ENCODE measurements at places on chromosomes 12 and 14.

DNA sequence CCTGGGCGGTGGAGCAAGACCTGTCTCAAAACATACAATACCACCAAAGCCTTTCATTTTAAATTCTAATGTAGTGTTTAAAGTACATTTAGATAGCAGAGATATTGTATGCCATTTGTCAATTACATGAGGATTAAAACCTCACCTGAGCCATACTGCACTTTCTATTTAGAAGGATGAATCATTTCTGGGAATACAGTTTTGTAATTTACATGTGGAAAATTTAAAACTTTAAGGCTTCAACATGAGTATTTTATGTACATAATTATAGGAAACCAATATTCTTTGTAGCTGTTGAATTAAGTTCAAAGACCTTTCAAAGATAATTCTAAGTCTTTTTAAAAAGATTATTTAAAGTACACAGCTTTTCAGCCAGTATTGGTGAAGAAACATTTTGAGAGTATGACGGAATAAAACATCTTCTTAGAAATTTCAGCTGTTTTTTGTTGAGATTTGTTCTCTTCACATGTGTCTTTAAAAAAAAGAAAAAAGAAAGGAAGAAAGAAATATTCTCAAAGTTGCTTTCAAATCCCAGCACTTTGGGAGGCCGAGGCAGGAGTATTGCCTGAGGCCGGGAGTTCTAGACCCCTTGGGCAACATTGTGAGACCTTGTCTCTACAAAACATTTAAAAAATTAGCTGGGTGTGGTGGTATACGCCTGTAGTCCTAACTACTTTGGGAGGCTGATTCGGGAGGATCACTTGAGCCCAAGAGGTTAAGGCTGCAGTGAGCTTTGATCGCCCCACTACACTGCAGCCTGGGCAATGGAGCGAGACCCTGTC lies 34.5 kb upstream of the CCT2 start:
- DNase-seq, result no peak

GRCh38 chr12:10186299-10186698 lies 7.5 kb downstream of the TMEM52B start:
- no peak for DNase-seq

GRCh38 chr14:60179431-60179869 lies 14.3 kb upstream of the DHRS7 start:
- no peak for DNase-seq

GRCh38 chr12:71746974-71747611 lies 7.6 kb upstream of the RAB21 start:
- peak; percentile 22 for DNase-seq

GRCh38 chr12:75937486-75937885 lies 94.1 kb downstream of the PHLDA1 start:
- DNase-seq, result no peak

- no peak for DNase-seq
Observed at GRCh38 chr12:106084759-106085158, 54.0 kb downstream of the NUAK1 start.

GRCh38 chr12:21984375-21984774 lies 43.1 kb upstream of the ABCC9 start:
- no peak for DNase-seq

DNA sequence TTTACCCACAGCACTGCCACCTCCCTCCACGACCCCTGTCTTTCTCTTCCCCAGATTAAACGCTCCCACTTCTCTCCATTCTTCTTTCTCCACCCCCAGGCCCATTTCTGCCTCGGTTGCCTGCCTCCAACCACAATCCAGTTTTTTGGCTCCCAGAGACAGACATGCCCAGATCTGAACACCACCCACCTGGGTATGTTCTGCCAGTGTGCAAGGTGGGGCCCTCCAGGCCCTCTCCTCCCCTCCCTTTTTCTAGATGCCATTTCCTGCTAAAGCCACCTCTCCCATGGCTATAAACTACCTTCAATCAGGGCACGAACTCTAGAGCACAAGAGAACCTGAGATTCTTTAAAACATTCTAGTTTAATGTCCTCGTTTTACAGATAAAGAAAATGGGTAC lies 63.3 kb downstream of the IRF2BPL start:
- DNase-seq, result no peak

- no peak for DNase-seq
Observed at GRCh38 chr14:103116636-103117035, 6.6 kb upstream of the TNFAIP2 start.

DNA sequence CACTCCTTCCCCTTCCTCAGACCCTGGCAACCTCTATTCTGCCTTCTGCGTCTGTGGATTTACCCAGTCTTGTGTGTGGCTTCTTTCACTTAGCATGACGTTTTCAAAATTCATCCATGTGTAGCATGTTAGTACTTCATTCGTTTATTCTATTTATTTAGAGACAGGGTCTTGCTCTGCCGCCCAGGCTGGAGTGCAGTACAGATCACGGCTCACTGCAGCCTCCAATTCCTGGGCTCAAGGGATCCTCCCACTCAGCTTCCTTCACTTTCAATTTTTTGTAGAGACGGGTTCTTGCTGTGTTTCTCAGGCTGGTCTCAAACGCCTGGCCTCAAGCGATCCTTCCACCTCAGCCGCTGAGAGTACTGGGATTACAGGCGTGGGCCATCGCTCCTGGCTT lies 37.0 kb downstream of the B4GALNT3 start:
- no peak for DNase-seq

GRCh38 chr12:26809611-26810285 lies 23.2 kb downstream of the ITPR2 start:
- DNase-seq, result no peak

DNA sequence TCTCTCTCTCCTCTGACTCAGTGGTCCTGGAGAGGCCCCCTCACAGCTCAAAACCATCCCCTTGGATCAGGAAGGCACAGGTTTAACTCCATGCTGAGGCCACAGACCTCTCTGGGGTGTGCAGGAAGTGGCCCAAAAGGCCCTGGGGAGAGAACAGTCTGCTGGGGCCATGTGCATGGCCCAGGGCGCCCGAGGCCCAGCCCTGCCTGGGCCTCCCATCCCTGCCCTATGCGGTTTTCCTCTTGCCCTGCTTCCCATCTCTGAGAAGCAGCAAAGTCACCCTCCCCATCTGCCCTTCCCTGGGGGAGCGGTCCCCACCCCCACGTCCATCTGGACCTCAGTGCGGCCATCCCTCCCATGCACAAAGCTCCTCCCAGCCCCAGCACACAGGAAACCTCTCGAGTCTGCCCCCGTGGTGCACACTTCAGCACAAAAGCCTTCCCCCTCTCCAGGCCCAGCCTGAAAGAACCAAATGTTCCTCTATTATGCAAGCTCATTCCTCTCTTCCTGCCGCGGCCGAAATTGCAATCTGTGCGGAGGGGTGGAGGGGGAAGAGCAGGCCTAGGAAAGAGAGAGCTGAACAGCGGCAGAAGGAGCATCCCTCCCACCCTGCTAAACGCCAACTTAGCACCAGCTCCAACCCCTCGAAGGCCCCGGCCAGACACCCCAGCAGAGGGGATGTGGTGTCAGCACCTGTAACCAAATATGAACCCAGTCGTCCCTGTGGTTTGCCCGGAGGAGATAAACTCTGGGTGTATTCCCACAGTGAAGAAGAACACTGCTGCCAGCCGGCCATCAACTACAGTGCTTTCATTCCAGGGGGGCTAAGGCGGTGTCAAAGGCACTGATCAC lies 108.5 kb downstream of the SCARB1 start:
- DNase-seq, result no peak

DNA sequence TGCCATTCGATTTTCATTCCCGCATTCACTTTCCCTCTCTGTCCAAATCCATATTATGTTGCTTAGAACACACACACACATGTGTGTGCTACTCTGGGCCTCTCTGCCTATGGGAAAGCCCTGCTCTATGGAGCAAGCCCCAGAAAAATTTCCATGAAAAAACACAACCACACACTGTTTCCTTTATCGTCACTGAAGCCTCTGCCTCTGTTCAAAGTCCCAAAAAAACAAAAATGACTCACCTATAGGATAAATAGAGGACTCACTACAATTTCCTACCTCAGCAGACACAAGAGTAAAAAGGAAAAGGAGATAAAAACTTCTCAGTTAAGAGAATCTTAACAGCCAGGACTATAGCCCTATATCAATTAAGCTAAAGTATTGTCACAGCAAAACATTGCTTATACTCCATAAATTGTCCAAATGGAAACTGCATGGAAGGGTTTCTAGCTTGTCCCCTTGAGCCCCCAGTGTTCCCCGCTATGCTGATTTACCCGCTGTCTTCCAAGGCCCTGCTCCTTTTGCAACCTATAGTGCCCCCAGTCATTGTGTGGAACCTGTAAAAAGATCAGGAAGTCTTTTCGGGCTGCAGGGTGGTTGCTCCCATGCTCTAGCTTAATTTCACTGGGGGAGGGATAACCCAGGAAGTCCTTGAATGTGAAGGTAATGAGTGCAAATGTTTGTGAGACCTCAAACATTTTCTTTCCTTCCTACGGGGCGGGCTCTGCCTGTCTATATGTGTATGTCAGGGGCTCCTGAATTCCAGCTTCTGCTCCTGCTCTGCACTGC lies 11.1 kb upstream of the PIP4K2C start:
- DNase-seq, result no peak

GRCh38 chr12:9669534-9669933 lies at the start of gene CLEC2D:
CLEC2D (plus strand) TSS chr12:9669713; CDS start chr12:9669735, 22 bp downstream.
- DNase-seq, result no peak

GRCh38 chr12:75564852-75565251 lies 53.4 kb upstream of the KRR1 start:
- DNase-seq, result no peak

DNA sequence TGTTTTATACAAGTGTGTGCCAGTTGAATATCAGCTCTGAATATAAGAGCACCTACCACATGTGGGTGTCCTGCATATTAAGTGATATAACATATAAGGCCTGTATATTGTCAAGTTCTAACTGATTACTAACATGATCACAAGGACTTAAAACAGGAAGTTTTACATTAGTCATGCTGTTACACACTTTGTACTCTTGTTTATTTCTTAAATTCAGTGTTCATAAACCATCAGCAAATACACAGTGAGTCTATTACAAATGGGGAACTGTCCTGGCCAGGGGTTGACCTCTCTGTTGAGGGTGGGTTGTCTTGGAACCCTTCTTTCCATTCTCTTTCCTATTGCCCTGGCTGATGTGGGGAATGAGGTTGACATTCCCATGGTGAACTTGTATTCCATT lies 19.1 kb downstream of the HELB start:
- no peak for DNase-seq

- no peak for DNase-seq
Observed at GRCh38 chr12:93419388-93420034, 22.2 kb downstream of the UBE2N start.

GRCh38 chr12:15677228-15677627 lies 112.0 kb downstream of the EPS8 start:
- no peak for DNase-seq

- DNase-seq, result no peak
Observed at GRCh38 chr12:85805654-85806053, 30.6 kb downstream of the RASSF9 start.

DNA sequence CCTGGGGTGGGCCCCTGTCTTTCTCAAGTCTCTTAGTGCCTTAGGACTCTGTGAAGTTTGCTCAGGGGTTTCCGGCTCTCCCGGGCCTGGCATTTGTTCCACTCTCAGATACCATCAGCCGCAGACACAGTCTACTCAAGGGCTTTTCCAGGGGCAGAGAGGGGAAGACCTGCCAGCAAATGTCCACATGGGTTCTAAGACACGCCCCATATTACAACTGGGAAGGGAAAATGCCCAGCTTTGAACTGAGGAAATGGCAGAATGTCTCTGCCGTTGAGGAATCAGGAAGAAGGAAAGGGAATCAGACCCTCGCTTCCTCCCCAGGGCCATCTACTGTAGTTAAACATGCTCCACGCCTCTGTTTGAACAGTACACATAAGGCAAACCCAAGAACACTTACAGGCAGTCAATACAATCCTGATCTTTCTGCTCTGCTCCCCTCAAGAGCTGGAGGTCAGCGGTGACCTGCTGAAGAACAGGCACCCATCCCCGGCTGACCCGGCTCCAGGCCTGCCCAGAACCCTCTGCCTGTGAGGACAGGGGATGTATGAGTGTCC lies 7.9 kb downstream of the CCDC85C start:
- DNase-seq, result no peak

DNA sequence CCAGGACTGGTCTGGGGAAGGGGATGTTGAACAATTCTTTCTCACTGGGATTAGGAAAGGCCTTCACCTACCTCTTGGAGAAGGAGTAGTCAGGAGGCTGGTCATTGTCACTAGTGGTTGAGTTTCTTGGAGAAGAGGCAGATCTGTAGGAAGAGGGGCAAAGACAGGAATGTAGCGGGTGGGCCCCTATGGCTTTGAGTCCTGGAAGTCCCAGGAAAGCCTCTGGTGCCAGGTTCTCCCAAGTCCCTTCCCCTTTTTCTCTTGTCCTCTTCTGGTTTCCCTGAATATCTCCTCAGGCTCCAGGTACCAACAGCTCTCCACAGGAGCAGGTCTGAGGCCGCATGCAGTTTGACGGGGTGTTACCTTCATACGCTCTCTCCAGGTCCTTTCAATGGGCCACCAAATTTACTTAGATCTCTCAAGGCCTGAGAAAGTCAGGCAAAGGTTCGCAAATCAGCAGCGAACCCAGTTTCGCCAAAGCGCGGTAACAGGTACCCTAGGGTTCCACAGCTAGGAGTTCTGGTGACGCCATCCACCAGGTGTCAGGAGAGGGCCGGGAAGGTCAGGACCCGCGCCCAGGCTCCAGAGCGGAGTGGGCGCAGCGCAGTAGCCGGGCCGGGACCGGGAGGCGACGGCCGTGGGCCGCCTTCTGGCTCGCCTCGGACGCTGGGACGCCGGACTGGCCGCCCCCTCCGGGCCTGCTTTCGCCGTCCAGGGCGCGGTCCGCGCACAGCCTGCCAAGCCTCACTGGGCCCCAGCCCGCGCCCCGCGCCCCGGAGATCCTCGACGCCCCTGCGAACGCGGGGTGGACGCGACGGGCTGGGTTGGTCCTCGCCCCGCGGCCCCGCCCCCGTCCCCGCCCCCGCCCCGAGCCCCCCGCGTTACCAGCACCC lies 795 bp downstream of the SMAGP start:
- DNase-seq, result peak; percentile 17

DNA sequence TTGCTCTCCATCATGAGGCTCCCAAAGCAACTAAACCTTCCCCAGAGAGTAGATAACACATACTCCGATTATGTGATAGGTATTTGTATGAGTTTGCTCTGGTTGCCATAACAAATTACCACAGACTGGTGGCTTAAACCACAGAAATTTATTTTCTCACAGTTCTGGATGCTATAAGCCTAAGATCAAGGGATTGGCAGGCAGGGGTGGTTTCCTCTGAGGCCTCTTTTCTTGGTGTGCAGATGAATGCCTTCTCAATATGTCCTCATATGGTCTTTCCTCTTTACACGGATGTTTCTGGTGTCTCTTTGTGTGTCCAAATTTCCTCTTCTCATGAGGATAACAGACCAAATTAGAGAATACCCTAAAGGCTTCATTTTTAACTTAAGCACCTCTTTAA lies 285.8 kb upstream of the GRIP1 start:
- DNase-seq, result no peak

GRCh38 chr14:71119075-71119474 lies 211.8 kb downstream of the PCNX1 start:
- no peak for DNase-seq

GRCh38 chr14:71426001-71426400 lies 506.2 kb upstream of the RGS6 start:
- no peak for DNase-seq

DNA sequence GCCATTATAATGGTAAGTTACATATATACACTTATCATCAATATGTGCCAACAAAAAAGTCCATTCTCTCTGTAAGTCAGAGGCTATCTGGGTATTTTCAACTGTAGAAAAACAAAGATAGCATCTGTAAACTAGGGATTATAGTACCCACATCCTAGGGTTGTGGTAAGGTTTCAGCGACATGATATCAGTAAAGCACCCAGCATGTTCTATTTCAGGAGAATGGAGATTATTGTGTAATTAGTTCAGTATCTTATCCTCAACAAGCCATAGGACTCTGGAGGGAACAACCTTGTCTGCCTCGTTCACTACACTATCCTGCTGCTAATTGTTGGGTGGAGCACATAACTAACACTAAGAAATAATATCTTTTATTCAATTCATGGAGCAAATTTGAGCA lies 19.7 kb upstream of the CKAP4 start:
- DNase-seq, result no peak

Measured in activated CD4-positive, CD25-positive, alpha-beta regulatory T cell treated with anti-CD3 and anti-CD28 coated beads, Interleukin-2, amount 50 U/mL, for 16 hours (primary cell).